Mesothelial cell of epicardium (in vitro differentiated cells): ENCODE measurements at places on chromosomes 6 and 20.

GRCh38 chr6:31114541-31114878, at the start of gene PSORS1C1:
PSORS1C1 (plus strand) TSS chr6:31114800; CDS start chr6:31129633, 14,833 bp downstream.
- no peak for DNase-seq

DNA sequence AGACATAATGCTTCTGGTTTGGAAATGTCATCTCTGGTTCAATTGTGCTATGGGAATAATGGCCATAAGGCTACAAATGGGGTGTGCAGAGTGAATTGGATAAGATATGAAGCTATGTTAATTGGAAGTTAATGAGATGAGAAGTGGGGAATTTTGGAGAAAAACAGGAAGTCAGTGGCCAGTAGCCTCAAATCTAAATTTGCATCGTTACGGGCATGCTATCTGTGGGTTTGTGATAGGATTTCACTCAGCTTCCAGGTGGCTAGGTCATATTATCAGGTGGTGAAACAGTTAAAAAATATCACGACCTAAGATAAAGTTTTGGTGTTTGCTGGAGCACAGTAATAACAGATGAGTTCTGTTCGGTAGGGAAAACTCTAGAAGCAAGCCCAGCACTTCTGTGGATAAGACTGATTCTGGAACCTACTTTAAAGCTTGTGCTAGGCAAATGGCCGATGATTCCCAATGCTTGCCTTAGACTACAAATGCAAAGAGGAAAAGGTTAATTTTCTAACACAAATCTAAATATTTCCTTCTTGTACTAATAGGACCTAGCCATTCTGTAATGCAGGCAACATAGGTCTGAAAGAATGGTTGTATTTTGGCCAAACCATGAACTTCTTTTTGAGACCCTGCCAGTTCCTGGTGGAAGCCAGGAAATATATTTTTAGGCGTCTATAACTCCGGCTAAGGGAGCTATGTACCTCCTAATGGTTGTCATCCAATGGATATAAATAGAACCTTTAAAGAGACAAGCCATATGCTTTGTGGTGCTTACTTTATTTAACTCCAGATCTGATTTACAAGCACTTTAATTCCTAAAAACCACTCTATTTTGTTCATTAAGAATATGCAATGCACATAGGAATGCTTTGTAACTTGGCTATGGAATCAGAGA, 111.0 kb downstream of the PLCB1 start:
- DNase-seq, result no peak

DNA sequence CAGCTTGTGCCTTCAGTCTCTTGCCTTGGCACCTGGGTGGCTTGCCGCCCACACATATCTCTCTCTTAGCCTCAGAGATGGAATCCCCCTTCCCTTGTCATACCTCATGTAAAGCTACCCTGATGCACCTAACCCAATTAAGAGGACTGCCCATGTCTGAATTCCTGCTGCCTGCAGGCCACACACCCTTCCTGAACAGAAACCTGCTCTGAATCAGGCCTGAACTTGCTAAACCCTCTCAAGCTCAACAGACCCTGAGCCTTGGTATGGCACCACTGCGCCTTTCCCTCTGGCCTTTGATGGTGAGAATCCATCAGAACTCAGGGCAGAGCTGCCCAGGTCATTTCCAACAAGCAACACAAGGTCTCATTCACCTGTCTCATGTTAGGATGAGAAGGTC, 5.2 kb downstream of the RAET1G start:
- no peak for DNase-seq

DNA sequence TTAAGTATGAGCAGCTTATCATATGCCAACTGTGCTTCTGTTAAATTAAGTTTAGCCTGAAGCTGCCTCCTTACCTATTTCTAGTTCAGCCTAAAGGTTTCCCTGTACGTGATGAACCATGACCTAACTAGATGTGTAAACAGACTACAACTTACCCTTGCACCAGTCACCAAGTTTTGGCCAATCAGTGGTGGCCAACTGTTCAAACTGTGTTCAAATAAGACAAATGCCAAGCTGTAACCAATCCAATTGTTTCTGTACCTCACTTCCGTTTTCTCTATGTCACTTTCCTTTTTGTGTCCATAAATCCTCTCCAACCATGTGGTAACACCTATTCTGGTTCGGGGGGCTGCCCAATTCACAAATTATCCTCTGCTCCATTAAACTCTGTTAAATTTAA, 6.0 kb upstream of the SLC2A10 start:
- DNase-seq, result no peak

- no peak for DNase-seq
Measured at GRCh38 chr6:45448417-45449389, 71.0 kb upstream of the SUPT3H start.

- no peak for DNase-seq
Measured at GRCh38 chr6:3429211-3429610, 27.6 kb downstream of the SLC22A23 start.

DNA sequence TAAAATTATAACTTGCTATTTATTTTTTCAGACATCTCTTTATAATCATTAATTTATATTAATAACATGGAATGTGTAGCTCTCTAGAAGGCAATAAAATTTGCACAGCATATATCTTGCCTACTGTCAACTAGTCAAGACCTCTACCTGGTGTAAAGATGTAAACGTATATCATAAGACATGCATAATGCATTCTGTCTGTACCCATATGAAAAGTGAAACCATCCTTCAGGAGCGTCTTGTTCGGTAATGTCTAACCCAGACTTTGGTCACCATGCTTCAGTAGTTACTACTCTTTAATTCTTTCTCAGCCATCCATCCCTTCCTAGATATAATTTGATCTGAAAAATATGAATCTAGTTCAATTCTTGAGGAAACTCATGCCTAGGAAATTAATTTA, 21.0 kb downstream of the CEP43 start:
- DNase-seq, result no peak

DNA sequence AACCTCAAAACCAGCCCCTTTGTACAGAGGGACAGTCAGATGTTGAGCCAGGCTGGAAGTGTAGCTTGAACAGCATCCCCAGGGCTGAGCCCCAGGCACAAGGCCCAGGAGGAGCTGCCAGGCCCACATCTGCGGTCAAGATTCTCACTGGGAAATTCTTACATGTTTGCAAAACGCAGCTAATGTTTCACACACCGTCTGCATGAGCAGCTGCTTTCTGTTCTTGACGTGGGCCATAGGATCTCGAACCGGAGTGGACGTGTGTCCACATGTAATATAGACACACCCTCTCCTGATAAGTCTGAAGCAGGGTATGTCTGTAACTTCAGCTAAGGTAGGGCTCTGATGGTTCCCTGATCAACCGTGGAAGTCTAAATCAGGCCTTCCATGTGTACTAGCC, 41.3 kb upstream of the TRAF3IP2 start:
- no peak for DNase-seq

DNA sequence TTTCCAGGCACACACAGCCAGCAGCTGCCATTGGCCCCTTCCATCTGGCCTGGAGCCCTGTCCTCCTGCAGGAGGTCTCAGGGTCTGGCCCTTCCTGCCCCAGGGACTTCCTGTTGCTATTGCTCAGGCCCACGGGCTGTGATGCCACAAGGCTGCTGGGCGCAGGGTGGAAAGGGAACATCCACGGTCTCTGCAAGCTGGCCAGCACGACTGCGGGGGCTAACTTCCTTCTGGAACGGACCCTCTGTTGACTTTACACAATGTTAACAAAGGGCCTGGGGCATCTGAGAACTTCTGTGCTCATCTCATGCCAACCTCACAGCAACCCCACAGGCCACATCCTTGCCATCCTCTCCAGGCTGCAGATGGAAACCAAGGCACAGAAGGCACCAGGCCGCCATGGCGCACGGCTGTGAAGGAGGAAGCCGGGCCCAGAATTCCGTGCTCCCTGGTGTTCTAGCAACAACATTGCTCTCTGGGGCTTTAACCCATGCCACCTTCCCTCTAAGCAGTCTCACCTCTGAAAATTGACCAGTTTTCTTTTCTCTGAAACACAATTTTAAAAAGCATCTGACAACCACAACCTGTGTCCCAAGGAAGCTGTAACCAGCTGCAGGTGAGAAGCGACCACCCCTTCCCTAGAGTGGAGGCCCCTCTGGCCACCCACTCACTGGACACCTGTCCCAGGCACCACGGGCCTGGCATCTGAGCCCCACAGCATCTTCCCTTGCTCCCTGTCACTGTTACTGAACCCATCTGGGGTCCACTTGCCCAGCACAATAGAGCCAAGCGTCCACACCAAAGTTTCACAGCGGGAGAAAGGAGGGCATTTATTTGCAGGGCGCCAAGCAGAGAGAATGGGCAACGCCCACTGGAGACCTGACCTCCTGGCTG, 261.3 kb downstream of the CDH4 start:
- no peak for DNase-seq

DNA sequence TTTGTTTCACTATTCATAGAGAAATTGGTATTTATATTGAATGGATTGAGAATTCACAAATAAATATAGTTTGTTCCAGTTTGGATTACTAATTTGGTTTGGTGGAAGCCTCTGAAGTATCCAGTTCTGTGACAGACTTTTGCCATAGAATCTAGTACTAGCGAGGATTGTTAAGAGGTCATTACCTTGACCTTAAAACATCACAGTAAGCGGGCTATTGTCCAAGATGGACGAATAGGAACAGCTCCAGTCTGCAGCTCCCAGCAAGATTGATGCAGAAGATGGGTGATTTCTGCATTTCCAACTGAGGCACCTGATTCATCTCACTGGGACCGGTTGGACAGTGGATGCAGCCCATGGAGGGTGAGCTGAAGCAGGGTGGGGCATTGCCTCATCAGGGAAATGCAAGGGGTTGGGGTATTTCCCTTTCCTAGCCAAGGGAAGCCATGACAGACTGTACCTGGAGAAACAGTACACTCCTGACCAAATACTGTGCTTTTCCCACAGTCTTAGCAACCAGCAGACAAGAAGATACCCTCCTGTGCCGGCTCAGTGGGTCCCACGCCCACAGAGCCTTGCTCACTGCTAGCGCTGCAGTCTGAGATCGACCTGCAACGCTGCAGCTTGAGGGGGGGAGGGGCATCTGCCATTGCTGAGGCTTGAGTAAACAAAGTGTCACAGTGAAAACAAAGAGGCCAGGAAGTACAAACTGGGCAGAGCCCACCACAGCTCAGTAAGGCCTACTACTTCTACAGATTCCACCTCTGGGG, 66.4 kb upstream of the NEDD9 start:
- DNase-seq, result no peak

DNA sequence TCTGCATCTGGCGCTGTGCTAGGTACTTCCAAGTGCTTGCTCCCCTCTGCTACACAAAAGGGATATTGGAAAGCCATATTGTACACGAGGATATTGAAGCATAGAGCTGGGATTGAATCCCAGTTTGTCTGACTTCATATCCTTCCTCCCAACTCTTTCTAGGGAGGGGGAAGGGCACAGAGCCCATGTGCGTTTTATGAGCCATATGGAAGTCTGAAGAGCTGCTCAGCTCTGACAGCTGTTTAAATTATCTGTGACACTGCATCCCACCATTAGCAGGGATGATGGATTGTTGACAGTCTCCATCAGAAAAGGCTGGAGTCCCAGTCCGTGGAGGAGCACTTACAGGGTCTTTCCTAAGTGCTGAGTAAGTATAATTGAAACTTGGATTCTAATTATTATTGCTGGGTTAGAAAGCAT, 18.4 kb downstream of the TIAM2 start:
- no peak for DNase-seq

DNA sequence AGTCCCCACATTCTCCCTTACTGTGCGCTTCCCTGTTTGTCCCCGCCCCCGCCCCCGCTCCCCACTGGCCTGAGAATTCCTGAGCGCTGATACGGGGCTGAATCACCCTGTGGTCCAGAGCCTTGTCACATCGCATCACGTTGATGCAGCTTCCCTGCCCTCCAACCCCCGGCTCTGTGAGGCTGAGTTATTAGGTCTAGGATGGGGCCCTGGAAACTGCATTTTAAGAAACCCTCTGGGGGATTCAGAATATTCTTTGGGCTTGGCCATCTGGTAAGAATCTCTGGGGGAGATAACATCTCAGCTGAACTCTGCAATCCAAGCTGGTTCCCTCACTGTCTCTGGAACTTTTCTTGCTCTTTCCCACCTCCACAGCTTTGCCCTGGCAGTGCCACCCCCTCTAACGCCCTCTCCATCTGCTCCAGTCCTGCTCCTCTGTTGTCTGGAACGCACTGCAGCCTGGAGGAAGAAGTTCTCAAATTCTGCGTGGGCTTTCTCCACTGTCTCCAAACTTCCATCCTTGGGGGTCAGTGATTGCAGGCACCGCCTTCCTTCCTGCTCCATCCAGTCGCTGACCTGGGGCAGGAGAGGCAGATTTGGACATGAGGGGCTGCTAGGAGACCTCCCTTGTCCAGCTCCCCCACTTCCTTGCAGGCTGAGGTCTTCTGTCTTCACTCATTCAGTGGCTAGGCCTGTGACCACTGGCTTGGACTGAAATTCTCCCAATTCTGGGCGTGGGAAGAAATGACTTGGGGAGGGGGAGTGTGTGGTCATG, 42.6 kb downstream of the KIAA1755 start:
- DNase-seq, result no peak

DNA sequence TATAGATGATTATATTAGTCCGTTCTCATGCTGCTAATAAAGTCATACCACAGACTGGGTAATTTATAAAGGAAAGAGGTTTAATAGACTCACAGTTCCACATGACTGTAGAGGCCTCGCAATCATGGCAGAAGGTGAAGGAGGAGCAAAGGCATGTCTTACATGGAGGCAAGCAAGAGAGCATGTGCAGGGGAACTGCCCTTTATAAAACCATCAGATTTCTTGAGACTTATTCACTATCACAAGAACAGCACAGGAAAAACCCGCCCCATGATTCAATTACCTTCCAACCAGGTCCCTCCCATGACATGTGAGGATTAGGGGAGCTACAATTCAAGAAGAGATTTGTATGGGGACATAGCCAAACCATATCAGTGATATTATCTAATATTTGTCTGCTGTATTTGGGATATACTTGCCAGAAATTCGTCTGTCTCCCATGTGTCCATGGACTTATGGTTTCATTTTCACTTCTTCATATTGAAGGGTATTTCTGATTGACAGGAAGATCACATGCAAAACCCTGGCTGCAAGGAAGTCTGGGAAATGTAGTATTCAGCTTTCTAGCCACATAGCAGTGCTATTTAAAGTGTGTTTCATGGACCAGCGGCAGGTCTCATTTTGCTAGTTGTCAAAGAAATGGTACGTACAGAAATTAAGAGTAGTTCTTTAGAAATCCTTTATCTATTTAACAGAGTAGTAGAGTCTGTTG, 50.5 kb upstream of the PAK5 start:
- no peak for DNase-seq

- DNase-seq, result no peak
Measured at GRCh38 chr6:49556429-49556837, 6.0 kb downstream of the C6orf141 start.

GRCh38 chr20:53921443-53921973, 148.9 kb downstream of the BCAS1 start:
- no peak for DNase-seq
